ENCODE measurements at places on chromosomes 6 and 20.

DNA sequence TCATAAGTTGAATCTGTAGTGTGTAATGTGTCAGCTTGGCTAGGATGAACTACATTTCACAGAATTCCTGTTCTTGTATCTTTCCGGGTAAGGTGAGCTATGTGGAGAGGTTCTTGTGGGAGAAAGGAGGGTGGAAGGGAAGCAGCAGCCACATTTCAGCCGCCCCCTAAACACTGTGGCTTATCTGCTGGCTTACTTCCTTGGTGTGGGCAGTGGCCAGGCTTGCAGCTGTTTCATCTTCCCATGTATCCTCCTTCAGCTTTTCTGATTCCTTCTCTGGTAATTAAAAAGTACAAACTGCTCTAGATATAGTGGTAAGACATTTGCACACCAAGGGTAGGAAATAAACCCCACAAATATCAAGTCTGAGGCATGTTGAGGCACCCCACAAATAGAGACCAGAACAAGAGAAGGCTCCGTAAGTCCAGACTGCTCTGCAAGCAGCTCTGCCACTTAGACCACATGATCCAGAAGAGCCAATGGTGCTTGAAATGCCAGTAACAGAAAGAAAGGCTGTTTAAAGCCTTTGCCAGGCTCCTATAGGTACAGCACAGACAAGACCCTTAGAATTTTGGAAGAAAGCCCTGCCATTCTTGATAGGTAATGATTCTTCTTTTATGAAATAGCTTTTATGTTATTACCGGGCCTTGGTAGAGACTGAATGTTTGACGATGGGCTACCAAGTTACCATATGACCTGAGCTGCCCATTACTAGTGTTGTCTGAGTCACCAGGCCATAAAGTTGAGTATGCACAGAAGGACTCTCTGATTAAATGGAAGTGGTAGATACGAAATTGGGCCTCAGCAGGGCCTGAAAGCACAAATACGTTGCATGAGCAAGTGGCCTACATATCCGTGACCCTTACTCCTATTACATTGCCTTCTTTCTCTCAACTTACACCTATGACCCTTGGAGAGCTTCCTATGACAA, 215.0 kb upstream of the SGK1 start:
- no peak for DNase-seq

- DNase-seq, result no peak
Observed at GRCh38 chr6:20911712-20912111, 377.5 kb downstream of the CDKAL1 start.

DNA sequence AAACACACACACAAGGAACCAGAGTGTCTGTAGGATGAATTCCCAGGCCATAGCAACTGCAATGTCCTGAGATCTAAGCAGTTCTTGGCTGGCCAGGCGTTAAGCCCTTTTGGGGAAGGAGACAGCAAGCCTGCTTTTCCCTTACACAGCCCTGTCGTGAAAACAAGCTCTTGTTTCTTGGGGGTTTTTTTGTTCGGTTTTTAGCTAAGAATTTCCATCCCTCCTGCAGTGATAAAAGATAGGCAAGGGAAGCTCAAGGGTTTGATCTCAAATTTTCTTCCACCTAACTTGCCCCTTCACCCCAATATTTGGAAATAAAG, 1.5 kb downstream of the TNFRSF21 start:
- no peak for DNase-seq

DNA sequence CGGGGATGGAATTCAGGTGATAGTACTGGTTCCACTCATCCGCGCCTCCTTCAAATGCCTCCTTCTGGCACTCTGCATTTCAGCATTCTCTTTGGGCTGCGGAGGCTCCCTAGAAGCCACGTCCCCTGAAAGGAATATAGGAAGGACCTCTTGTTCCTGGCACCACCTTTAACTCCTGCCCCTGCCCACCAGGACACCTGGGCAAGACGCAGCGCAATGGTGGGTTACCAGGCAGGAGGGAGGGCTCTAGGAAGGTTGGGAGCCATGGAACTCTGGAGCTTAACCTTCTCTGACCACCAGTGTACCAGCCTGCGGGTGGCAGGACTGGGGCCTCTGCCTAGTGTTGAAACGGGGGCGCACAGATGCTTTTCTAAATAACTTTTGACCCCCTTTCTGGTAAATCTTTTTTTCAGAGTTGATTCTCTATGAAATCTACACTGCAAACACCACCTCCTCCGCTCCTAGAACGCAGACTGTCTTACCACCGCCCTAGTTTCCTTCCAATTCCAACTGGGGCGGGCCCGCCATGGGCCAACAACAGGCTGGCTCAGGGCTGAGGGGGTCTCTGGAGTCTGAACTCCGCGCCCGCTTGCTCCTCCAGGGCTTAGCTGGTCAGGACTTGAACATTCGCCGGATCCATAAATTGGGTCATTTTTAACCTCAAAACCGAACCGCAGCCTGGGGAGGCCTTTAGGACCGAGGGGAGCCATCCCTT, 871 bp upstream of the SYNDIG1 start:
- DNase-seq, result no peak

DNA sequence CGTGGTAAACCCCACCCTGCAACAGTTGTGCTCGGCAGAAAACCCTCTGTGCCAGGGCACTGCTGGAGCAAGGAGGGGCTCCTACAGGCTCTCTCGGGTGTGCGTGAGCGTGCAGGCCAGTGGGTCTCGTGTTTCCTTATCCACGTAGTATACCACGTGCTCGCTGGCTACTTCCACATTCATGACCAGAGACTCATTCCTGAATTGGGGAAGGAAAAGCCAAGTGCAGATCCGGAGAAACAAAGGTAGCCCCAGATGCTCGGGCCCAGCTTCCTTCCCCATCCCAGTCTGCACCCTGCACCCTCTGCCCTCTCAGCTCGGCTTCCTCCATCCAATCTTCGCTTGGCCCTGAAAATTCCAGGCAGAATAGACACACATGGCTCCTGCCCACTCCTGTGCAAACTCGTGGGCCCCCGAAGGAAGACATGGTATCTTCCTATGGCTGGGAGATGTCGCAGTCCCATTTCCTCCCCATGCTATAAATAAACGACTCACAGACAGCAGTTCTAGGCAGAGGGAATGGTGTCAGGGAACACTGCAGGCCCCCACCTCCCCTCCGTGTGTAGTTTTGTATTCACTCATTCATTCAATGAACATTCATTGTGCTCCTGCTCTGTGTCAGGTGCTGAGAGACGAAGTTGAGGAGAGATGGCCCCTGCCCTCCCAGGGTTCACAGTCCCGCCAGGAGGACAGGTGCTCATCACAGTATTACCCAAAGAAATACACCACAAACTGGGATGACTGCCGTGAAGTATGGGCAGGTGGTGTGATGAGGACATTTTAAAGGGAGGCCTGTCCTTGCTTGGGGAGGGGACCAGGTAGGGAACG, 29.6 kb downstream of the NPEPL1 start:
- DNase-seq, result no peak

- DNase-seq, result no peak
Observed at GRCh38 chr6:137699031-137699683, 167.9 kb upstream of the TNFAIP3 start.

GRCh38 chr6:119879731-119880130, 530.2 kb upstream of the MAN1A1 start:
- no peak for DNase-seq

GRCh38 chr20:3846740-3847428, at the start of gene MAVS:
MAVS (plus strand) TSS chr20:3846834; CDS start chr20:3854625, 7,791 bp downstream.
- peak; percentile 91 for DNase-seq

DNA sequence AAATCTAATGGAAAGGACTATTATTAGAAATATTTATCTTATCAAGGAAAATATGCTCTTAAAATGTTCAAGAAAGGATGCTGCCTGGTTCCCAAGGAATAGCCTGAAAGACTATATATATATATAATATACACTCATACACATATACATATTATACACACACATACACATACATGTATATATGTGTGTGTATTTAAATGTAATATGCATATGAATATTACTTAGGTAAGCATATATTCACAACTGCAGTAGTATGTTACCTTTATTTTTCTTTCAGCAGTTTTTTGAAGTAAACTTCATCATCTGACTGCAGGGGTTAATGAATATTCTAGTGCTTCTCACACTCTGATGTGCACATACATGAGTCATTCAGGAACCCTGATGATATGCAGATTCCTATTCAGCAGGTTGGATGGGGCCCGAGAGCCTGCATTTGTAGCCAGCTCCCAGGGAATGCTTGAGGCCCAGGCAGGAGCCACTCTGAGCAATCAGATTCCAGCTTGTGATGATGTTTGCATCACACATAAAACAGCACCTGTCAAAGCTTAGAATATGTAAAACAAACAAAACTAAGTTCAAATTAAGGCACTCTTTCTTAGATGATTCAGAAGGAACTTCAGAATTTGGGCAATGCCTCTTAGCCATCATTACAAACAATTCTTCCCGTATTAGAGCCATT, 16.1 kb downstream of the MYLK4 start:
- no peak for DNase-seq

DNA sequence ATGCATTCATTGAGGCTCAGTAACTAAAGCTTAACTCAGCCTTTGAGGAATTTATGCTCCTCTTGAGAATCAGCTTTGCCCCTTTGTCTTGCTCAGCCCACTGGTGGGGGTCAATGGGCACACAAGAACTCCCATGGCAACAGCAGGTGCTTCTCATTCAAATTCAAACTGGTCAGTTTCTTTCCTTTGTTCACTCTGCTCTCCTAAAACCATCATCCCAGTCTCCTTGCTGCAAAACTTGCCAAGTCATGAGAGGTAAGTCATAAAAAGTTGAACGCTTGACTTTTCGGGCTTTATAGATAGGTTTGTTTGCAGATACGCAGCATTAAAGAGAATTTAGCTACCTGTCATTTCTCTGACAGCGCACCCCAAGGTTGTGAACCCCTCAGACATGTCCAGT, 146.8 kb downstream of the TFAP2A start:
- DNase-seq, result no peak

DNA sequence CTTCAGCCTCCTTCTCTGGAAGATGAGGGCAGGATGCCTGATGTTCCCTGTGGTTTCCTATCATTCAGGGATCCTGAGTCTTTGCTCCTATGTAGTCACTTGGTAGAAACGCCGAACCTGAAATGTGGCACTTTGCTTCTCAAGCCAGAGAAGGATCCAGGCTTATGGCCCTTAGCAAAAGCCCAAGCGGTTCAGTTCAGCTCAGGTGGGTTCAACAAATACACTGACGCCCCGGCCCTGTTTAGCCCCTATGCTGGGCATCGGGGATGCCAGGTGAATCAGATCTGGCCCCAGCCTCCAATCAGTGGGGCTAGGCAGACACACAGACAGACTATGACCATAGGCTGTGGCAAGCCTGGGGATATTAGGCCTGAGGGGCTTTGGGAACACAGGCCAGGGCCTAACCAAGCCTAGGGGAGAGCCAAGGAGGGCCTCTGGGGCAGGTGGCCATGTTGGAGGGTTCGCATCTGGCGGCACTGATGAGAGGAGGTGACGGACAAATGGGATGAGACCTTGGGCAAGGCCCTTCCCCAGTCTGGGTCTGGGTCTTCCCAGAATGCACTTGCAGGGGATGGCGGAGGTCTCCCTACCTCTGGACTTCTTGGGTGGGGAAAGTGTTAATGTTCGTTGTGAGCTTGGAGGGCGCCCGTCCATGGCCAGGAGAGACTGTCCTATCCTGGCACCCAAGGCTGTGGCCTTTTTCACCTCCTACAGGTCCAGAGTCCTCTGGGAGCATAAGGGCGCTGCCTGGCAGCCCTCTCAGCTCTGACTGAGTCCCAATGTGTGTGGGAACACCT, 17.6 kb upstream of the SRC start:
- no peak for DNase-seq

DNA sequence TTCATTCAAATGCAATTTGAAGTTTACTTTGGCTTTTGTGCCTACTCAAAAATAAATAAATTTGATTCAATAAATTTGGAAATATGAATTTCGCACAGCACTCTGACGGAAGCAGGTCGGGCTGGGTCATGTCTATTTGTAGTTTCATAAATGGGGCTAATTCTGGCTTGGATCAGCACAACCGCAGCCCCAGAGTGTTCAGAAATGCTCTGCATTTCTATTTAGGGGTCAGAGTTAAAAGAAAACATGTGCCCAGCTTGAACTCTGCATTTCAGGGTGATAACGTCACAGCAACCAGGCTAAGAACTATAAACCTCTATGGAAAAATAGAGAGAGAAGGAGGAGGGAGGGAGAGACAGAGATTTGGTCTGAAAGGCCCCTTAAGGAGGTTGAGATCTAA, 480.9 kb upstream of the NOX3 start:
- DNase-seq, result no peak

- DNase-seq, result peak; percentile 30
Observed at GRCh38 chr6:3751077-3751729, at the start of gene PXDC1. PXDC1 (minus strand) TSS chr6:3751713; CDS start chr6:3751531, 182 bp downstream.

GRCh38 chr6:48985025-48985424, 478.0 kb downstream of the MMUT start:
- DNase-seq, result no peak

DNA sequence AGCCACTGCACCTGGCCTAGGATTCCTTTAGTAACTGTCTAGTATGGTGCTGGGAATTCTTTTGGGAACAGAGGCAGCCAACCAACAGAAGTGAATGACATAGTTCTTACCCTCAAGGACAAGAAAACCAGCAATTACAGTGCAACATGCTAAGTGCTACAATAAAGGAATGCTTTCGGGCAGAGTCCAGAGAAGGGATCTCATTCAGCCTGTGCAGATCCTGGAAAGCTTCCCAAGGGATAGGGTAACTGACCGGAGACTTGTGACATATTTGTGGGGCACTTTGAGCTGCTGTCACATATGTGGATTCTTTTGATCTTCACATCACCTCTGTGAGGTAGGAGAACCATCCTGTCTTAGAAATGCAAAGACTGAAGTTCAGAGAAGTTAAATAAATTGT, 46.8 kb downstream of the C6orf15 start:
- DNase-seq, result no peak

DNA sequence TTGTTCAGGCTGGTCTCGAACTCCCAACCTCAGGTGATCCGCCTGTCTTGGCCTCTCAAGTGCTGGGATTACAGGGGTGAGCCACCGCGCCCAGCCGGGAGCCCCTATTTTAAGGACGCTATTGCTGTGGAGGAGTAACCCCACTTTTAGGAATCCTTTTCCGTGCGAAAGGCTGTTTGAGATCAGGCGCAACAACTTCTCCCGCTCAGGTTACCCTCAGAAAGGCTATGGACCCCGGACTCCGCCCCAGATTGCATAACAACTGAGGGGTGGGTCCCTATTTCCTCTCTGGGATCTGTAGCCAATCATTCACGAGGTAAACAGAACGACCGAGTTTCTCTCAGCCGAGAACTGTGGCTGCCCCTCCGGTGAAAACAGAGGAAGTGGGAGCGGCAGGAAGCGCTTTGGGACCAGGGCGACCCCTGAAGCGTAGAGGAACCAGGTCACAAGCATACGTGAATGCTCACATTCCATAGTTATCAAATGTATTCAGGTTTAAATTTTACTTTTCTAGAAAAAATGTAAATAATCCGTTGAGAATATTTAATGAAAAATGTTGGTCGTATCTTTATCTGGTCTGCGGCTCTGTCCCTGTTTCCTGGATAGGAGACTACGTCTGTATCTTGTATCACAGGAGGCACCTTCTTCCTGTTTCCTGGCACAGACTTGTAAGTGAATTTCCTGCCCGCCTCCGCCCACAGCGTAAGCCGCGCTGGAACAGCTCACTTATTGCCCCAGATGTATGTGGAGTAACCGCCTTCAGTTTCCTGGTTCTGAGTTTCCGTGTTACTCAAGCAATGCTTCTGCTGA, 26.8 kb downstream of the HLA-E start:
- peak; percentile 82 for DNase-seq
